ENCODE measurements at places on chromosomes 16 and 17.

DNA sequence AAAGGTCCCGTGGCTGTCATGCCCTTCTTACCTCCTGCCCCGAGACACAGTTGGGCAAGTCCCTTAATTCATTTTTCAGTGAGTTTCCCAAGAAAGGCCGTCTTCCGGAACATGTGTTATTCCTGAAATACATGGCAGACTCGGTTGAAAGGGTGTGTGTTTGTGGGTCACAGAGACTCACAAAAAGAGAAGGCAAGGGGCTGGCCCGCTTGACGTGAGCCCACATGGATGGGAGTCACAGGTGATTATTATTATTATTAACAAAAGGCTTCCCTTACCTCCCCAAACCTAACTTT, 34.1 kb upstream of the CCR7 start:
- DNase-seq: no peak

GRCh38 chr16:57591870-57592485, 36.5 kb upstream of the ADGRG1 start:
- no peak for DNase-seq

DNA sequence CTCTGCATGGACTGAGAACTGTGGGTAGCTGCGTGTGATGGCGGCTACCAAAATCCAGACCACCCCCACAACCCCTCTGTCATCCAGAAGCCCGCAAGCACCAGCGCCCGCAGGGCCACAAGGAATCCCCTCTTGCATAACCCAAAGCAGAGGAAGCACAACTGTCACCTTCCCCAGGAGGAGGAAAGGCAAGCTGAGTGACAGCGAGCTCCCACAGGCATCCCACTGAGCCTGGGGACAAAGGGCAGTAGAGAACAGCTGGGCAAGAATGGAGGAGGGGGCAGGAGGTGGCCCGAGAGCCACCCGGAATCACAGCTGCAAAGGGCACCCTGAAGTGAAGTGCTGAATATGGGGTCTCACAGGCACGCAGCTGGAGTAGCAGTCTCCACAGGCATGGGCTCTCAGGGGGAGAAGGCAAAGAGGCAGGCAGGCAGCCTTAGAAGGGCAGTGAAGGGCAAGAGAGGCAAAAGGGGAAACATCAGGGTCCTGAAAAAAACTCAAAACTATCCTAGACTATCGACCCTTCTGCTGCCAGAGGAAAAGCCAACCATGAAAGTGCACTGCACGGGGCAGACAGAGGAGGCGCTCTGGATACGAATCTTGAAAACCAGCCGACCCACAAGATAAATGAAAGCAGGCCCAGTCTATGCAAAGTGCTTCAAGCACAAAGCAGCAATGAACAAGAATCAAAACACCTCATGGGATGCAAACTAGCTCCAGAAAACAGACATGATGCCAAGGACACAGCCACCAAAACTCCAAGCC, 17.1 kb downstream of the USP36 start:
- DNase-seq: no peak

GRCh38 chr16:73710526-73710925, 586.1 kb upstream of the PSMD7 start:
- no peak for DNase-seq

- DNase-seq: no peak
Measured at GRCh38 chr17:80917716-80918560, 73.7 kb upstream of the CHMP6 start.

- no peak for DNase-seq
Measured at GRCh38 chr16:4053301-4053845, 62.9 kb downstream of the ADCY9 start.
